ENCODE measurements at places on chromosomes 4 and X.

- DNase-seq, result peak; percentile 10
Observed at GRCh38 chrX:32877592-32877991, 333.8 kb downstream of the DMD start.

DNA sequence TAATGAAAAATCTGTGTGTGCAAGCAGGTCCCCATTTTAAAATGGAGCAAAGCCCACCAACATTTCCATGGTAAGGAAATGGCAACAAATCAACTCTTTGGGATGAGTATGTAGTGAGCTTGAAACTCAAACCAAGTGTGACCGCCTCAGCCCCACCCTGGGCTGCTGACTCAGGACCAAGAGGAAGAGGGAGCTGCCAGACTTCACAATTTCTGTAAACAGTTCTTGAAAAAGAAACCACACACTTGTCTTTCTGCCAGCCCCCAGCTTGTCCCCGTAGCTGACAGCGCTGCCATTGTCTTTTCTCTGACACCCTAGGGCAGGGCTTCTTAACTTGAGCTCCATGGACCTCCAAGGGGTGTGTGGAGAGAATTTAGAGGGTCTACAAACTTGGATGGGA lies 10.3 kb downstream of the RTL5 start:
- DNase-seq, result peak; percentile 86

GRCh38 chr4:140154572-140154891 lies 548 bp upstream of the MAML3 start:
- DNase-seq, result no peak

GRCh38 chr4:168124008-168124641 lies 31.8 kb downstream of the ANXA10 start:
- DNase-seq, result no peak

DNA sequence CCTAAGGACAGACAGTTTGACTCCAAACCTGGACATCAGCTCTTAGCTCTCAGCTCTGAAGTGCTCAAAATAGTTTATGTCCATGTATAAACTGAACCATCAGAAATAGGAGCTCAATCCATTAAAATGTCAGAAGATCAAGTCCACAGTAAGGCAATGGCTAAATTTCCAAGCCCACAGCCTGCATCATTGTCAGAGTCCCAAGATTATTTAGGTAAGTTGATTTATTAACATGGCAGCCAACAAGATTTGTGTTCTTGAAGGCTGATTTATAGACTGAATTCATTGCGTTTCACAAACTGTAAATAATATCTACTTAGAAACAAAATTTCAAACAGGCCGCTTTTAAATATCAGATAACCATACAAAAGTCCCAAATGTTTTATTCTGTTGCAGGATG lies 286.5 kb upstream of the ADGRL3 start:
- DNase-seq, result peak; percentile 18

GRCh38 chrX:129651756-129652564 lies 2.8 kb downstream of the APLN start:
- no peak for DNase-seq

GRCh38 chr4:48017108-48017571 lies 568 bp downstream of the NIPAL1 start:
- DNase-seq, result peak; percentile 44

GRCh38 chr4:16154451-16154850 lies 70.6 kb upstream of the PROM1 start:
- no peak for DNase-seq

- DNase-seq, result no peak
Observed at GRCh38 chrX:49058794-49059193, at the start of gene CCDC120. TSS of gene CCDC120 (plus strand) at chrX:49058999. CDS start at chrX:49062042, 3,043 bp downstream.

DNA sequence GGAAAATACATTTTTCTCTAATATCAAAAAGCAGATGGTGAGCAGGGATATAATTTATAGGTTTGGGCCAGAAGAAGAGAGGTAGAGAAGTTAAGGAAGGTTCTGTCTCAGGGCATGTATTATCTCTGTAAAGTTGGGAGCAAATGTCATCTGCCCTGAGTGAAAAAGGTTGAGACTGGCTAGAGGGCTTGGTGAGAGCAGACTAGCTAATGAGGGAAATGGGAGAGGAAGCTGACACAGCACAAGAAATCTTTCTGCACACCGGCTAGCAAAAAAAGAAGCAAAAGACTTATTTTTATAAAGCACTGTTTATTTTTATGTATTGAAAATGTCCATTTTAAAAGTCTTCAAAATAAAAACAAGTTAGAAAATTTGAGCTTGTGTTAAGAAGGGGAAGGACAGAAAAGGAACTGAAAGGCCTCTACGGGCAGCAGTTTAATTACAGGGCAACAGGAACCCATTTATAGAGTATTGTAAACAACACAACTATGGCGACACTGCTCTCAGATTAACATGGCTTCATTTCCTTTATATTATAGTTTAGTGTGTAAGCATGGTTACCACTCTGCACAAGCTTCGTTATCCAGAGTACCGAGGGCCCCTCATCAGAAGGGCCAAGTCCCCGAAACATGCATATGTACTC lies 17.4 kb downstream of the CD40LG start:
- DNase-seq, result no peak

- DNase-seq, result no peak
Observed at GRCh38 chrX:9905288-9905687, 61.9 kb upstream of the CLDN34 start.

DNA sequence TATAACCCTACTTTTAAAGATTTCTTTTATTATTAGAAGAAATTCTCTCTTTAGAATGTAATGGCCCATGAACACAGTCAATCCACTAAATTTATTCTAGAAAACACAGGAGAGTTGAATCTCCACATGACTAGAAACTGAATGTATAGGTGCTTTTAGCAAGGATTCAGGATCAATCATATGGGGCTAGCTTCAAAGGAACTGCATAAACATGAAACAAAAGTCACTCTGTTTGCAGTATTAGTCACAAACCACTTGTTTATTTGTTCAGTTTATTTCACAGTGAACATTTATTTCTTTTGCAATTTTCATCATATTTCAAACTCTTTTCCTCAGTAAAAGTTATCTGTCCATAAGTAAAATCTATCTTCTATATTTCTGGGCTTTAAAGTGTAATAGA lies 1604.6 kb downstream of the PCDH18 start:
- DNase-seq, result no peak

Measured in lung (tissue), 17 donors.